ENCODE measurements at places on chromosomes 3 and 15.

DNA sequence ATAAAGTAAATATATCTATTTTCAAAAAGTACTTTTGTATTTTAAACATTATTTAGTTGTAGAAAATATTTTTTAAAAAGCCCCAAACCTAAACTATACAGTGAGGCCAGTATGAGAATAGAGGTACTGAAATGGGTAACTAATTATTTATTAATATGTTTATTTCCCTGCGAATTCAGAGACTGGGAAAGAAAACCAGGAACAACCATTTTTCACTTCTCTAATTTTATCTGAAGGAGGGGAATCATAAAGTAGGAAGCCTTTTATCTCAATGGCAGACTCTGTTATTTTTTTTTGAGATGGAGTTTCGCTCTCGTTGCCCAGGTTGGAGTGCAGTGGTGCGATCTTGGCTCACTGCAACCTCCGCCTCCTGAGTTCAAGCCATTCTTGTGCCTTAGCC is 63.6 kb upstream of the TRAK1 start:
- DNase-seq: no peak

DNA sequence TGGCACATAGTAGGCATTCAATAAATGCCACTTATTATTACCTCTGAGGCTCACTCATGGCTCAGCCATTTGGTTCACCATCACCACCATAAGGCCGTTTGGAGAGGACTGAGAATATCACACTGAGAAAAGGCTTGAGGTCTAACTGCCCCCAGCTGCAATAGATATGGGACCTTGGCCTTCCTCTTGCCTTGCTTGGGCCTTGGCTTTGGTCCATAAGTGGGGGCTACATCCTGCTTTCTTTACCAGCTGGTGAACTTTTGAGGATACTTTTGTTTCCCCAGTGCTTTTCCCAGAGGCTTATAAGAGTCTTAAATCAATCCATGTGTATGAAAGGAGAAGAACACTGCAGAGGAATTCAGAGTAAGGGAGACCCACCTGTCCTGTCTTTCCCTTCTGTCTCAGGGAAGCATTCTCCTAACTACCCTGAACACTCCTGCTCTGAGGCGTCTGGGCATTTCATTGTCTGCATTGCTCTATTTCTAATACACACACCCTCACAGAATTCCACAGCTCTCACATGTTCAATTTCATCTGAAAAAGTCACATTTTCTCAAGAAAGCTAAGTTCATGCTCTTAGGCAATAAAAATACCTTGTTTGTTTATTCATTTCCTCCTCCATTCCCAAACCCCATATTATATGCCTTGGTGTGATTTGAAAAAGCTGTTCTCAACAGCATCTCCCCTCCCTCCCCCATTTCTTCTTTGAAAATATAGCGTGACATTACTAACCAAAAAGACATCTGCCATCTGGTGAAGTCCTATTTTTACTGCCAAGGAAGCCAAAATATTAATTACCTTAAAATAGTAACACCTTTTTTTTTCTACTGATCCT is 22.5 kb upstream of the KCNMB2 start:
- no peak for DNase-seq

- no peak for DNase-seq
These were observed 29.9 kb downstream of the UBE3A start for GRCh38 chr15:25408929-25409328.

DNA sequence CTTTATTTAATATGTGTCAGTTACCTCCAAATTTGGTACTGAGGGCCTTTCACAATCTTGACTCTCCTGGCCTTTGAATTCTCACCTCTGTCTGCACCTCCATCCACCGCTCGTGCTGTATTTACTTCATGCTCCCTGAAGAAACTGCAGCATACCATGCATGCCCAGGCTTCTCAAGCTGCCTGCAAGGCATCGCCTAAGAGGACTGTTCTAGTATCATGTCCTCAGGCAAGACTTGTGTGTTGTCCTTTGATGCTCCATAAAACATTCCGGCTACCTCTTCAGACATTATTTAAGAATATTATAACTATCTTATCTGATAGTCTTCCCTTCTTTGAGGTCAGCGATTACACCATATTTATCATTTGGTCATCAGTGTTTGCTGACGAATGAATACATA is 682.5 kb downstream of the NR2F2 start:
- no peak for DNase-seq

Data from GM12891 (cell line).